Activated naive CD4-positive, alpha-beta T cell treated with Interleukin-2 at 50 U/mL for 16 hours (primary cell): ENCODE measurements at places on chromosomes 2 and 18.

- no peak for DNase-seq
These were observed 13.0 kb downstream of the ANTXR1 start for GRCh38 chr2:69026026-69026425.

- peak; percentile 23 for DNase-seq
These were observed 776 bp downstream of the EMILIN2 start for GRCh38 chr18:2847317-2848246.

DNA sequence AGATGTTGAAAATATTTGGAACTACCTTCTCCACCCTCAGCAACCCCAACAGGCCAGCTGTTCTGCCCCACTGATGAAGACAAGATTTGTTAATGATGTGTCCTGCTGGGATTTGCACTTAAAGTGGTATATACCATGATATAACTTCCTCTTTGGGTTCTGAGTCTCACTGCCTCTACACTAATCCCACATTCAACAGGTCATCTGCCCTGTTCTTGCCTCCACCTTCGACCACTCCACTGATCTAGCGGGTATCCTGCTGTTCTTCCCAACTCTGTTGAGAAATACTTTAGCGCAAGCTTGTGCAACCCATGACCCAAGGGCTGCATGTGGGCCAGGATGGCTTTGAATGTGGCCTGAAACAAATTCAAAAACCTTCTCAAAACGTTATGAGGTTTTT lies 72.7 kb downstream of the LRP1B start:
- DNase-seq: no peak

DNA sequence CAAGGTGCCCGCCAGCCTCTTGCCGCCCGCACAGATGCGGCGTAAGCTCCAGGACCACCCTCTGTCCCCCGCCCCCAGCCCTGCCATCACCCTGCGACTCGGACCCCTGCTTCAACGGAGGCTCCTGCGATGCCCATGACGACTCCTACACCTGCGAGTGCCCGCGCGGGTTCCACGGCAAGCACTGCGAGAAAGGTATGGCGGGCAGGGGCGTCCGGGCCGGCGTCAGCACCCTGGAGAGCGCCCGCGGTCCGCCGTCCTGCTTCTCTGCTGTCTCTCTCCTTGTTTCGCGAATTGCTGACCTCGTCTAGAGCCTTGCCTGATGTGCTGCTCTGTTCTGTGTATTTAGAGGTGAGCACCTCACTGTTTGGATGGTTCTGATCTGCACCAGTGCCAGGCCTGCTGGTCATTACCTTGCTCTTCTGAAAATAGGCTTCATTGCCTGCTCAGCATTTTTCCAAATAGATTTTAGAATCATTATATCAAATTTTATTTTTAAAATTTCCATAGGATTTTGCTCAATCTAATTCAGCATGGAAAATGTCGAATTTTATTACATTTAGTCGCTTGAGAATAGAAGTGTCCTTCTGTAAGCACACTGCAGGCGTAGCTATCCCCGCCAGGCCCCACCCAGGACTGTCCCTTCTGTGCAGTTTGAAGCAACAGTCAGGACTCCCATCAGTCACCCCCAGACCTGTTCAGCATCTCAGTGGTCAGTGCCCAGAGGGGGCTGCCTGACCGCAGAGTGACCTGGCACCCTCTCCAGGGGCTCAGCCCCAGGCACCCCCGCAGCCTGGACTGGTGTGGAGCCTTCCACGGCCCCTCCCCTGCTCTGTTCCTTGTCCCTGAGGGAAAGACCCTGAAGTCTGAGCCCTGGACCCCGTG lies 51.6 kb downstream of the SNED1 start:
- peak; percentile 1 for DNase-seq

DNA sequence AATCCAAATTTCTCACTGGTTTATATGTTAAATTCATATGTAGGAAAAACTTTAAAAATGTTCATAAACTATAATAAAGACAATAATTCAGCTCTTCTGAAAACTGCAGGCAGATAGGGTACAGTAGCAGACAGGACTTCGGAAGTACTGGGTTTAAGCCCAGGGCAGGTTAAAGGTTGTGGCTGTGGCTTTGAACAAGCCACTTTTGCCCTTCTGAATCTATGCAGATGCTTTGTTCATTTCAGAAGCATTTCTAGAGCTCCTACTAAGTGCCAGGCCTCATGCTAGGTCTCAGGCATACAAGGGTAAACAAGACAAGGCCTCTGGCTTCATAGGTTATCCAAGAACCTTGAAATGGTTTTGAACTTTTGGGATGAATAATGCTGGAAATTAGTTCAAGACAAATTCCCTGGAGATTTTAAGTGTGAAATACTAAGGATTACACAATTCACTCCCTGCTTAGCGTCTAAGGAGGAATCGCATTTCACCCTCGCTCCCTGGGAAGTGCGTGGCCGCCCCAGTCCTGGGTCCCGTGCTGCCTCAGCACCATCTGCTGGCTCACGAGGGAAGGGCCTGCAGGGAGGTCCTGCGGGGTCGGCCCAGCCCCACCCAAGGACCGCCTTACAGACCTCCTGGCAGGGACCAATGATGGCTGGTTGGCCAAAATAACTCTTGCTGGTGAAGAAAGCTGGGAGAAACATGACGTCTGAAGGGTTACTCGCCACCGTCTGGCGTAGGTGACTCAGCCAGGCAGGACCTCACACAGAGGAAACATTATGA lies 67.7 kb upstream of the L3MBTL4 start:
- no peak for DNase-seq

GRCh38 chr2:18093196-18093595 lies 214.7 kb downstream of the KCNS3 start:
- no peak for DNase-seq

- no peak for DNase-seq
These were observed 97.7 kb upstream of the SMAD7 start for GRCh38 chr18:49048396-49049020.

- no peak for DNase-seq
These were observed 229.2 kb upstream of the TFPI start for GRCh38 chr2:187783446-187783845.

DNA sequence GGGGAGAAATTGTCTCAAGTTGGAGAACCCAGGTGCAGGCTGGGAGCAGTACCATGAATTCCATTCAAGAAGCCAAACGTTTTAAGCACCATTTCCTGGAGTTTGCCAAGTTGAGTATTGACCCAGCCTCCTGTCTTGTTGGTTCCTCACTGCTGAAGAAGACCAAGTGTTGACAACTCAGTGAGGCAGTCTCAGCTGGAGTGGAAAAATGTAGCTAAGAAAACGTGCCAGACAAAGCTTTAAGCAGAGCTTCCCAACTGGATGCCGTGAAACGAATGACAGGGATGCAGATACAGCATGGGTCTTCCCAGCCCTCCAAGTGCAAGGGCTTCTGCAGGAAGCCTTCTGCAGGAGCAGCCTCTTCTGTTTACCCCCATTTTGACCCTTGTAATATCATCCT lies 778 bp upstream of the INPP1 start:
- no peak for DNase-seq

GRCh38 chr2:217901835-217902378 lies 100.9 kb downstream of the TNS1 start:
- no peak for DNase-seq

GRCh38 chr18:7038330-7038851 lies 79.2 kb downstream of the LAMA1 start:
- no peak for DNase-seq

DNA sequence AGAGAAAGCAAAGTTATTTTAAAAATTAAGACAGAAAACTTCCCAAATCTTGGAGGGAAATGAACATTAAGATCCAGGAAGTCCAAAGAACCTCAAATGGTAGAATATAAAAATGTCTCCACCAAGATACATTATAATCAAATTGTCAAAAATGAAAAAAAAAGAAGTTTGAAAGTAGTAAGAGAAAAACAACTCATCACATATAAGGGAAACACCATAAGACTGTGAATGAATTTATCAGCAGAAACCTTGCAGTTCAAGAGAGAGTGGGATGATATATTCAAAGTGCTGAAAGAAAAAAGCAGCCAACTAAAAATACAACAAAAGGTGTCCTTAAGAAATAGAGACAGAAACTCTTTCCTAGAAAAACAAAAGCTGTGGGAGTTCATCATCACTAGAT lies 73.0 kb downstream of the L3MBTL4 start:
- DNase-seq: no peak

DNA sequence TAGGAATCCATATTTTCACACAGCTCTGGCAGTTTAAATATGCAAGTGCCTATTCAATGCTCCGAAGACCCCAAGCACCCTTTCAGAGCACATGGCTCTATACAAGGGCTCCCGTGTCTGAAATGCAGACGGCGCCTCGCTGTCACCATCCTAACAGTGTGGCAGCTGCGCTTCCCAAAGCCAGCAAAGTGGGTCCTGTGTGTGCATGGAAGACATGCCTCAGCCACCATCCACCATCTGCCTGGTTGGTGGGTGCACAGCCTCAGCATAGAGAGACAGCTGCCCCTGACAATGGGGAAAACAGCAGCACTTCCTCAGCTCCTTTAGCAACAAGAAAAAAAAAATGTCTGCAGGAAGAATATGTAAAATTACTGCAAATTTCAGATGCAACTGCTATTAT lies 218.1 kb downstream of the SP3 start:
- no peak for DNase-seq

DNA sequence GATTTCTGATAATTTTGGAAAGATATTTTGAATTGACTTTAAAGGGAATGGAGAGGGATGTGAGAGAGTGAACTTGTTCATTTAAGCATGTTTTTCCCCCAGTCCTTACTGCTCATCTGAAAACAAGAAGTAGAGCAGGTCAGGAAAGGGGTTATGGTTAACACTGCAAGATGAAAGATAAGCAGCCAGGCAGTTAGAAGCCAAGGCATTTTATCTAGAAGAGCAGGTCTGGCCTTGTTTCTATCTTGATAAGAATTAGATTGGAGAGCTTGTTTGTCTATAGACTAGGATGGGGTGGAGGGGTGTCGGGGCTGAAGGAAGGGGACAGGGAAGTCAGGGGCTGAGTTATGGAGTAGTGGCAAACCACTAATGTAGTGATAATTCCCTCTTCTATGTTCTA lies 171.6 kb downstream of the IKZF2 start:
- no peak for DNase-seq

DNA sequence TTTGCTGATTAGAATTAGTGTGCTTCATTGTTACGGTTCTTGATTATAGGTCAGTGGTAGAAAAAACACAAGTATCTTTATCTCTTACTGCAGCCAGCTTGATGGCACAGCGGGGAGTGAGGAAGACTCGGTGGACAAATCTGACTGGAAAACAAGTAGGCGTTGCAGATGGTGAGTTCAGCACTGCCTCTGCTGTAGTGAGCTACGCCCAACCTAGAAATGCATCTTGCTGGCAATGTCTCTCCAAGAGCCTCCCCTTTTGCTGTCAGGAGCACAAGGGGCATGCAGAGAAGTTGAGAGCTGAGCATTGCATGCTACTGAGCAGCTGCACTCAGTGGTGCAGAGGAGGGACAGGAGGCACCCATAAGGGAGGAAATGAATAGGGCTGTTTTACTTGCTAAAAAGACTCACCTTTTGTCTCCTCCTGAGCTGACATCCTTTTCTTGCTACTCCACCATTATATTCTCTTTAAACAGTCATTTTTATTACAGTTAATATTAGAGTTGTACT lies 977.3 kb upstream of the ACVR2A start:
- DNase-seq: no peak

DNA sequence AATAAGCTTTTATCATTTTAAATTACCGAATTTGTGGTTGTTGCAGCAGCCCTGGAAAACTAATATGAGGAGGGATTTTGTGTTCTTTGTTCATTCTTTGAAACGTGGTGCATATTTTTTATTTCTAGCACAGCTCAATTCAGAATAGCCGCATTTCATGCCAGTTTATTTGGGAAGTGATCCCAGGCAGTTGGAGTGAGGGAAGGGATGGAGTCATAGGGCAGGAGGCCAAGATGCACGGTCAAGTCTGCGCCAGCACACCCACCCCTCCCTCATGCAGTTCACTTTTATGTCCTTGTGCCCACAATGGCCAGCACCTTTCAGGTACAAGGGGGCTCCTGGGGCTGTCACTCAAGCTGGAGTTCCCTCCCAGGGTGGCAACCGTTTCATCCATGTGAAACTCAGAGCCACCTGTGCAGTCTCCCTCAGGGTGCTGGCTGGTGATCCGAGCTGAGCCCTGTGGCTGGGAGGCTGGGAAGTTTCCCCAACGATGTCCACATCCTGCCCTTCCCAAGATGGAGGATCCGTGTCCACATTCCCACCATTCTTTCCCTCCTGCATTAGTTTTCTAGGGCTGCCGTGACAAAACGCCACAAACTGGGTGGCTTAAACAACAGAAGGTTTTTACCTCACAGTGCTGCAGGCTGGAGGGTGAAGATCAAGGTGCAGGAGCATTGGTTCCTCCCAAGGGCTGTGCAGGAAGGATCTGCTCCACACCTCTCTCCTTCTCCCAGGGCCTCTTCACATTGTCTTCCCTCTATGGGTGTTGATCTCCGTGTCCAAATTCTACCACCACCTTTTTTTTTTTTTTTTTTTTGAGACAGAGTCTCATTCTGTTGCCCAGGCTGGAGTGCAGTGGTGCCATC lies 68.5 kb upstream of the ITGA6 start:
- no peak for DNase-seq

DNA sequence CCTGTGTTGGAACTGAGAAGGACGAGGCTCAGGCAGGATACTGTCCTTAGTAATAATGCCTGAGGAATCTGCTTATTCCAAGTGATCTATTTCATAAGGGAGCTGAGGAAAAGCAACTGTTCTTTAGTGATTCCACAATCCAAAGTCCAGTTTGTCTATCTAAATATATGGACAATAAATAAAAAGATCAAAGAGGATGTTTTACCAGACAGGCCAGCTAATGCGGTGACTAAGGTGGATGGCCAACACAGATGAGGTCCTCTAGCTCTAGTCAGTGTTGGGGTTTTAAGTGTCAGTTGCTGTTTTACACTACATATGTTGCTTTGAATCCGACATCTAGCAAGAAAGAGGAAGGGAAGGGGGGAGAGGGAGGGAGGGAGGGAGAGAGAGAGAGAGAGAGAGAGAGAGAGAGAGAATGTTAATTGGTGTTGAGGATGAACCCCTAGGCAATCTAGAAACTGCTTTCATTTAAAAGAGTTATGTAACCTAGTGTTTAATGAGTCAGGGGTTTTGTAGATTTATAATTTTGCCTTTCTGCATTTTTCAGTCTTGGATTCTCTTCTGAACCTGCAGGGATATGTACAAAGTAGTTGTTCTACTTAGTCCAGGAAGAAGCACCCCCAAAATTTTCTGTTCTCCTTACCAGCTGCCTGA lies 27.0 kb upstream of the SCN1A start:
- no peak for DNase-seq

GRCh38 chr2:240500561-240501423 lies 57.0 kb downstream of the ANKMY1 start:
- no peak for DNase-seq

- no peak for DNase-seq
These were observed 4.2 kb upstream of the HOXD13 start for GRCh38 chr2:176088048-176088936.

DNA sequence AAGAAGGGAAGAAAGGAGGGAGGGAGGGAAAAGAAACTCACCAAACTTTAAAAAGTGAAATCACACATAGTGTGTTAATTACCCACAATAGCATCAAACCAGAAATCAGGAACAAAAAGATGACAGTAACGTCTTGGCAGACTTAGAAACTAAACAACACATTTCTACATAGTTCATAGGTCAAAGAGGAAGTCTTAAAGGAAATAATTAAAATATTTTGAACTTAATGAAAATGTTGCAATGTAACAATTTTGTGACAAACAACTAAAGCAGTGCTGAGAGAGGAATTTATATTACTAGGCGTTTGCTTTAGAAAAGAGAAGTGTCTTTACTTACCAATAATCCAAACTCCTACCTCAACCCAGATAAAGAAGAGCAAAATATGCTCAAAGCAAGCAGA lies 505.0 kb upstream of the ID2 start:
- no peak for DNase-seq

GRCh38 chr2:174901075-174901474 lies 104.1 kb downstream of the CHN1 start:
- DNase-seq: no peak
